ENCODE measurements at places on chromosomes 7 and 10. TPM values are rescaled to one million over a fixed set of nuclear protein-coding genes. Genes with fewer than 3 reads are reported as not detected.

The CTBP2 gene
- 37.8 TPM for polyA plus RNA-seq

- no peak for DNase-seq
Observed at GRCh38 chr10:110442746-110443145, 55.0 kb upstream of the DUSP5 start.

DNA sequence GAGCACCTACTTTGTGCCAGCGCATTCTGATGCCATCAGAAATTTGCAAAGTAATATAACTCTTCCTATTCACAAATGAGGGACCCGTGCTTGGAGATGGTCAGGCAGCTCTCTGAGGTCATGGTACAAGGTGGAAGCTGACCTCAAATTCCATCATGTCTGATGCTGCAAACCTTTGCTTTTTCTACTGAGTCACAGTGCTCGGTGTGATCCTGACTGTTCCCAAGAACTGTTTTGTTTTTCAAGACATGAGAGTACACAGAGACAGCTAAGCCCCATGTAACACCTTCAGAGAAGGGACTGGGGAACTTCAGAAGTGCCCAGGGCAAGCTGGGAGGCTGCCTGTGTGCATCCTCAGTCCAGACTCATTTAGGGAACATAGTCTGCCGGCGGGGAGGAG lies 111.3 kb downstream of the FRMD4A start:
- no peak for DNase-seq

DNA sequence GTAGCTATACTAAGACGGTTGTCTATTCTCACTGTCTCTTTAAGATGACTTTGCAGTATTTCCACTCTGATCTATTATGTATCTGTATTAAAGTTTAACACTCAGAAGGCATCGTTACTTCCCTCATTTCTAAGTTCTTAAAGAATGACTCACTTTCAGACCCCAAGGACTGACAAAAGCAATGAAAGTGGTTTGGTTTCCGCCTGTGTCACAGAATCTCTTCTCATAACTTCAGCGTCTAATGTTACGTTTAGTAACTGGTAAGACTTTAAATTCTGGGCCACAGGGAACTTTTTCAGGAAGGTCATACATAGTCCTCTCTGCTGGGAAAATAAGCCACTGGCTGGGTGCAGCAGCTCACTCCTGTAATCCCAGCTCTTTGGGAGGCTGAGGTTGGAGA lies 892.0 kb upstream of the AUTS2 start:
- DNase-seq: peak; percentile 27

- DNase-seq: no peak
Observed at GRCh38 chr10:97434055-97434454, 8.1 kb downstream of the PGAM1 start.

- no peak for DNase-seq
Observed at GRCh38 chr10:46268076-46268881, 18.5 kb upstream of the ANTXRL start.

The CDC14C gene
- not detected for polyA plus RNA-seq

The MACC1 gene
- polyA plus RNA-seq: 0.04 TPM

The ALOX5 gene
- polyA plus RNA-seq: 0.75 TPM

GRCh38 chr7:44441079-44441478 lies 49.4 kb downstream of the NUDCD3 start:
- DNase-seq: no peak

DNA sequence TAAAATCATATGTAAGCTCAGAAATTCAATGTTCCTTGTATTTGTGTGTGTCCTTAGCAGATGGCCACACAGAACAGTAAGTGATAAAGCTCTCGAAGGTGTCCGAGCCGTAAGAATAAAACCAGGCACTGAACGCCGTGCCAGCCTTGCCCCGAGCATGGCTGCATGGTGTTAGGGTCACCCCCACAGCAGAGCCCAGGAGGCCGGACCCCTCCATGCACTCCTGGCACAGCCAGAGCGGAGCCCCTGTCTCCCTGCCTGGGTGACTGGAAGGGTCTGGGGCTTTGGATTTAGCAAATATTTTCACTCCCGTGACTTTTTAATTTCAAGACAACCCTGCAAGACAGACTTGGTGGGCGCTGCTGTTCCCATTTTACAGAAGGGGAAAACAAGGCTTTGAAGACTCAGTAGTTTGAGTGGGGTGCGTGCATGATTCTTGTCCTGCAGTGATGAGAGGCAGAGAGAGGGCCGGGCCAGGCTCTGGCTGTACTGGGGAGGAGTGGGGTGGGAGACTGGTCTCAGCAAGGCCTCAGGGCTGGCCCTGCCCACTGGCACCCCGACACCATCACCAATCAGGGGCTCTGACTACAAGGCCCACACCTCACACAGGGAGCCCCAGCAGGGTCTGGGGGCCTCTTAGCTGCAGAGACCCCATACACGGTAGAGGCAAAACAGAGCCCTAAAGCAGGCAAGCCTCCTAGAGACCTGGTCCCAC lies 39.4 kb downstream of the VIPR2 start:
- no peak for DNase-seq

DNA sequence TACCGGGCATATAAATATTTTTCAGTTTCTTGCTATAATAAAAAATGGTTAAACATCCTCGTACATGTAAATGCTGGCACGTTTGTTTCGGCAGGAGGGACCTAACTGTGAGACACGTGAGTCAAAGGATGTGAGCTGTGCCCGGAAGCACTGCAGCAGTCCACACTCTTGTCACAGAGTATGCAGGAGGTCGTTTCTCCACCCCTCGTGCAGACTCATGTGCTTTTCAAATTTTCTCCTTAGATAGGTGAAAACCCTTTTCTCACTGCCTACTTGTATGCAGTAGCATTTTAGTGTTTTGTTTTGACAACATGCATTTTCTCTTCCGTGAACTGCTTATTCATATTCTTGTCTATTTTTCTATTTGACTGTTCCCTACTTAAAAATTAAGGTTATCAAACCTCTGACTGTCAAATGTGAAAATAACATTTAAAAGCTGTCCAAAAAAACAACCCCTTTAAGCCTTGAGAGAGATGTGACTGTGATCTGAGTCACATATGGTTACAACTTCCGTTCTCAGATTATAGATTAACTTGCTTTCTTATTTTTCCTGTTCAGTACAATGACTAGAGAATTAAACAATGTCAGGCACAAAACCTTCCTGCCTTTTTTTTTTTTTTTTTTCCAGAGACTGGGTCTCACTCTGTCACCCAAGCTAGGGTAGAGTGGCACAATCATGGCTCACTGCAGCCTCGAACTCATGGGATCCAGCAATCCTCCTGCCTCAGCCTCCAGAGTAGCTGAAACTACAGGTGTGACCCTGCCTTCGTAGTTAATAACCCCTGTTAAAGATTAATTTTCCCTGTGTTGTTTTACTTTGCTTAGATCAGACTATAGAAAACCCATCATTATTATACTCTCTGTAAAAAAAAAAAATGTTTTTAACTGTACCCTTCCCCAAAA lies 45.1 kb downstream of the DPY19L1 start:
- peak; percentile 5 for DNase-seq

The ARMC3 gene
- polyA plus RNA-seq: 0.56 TPM

DNA sequence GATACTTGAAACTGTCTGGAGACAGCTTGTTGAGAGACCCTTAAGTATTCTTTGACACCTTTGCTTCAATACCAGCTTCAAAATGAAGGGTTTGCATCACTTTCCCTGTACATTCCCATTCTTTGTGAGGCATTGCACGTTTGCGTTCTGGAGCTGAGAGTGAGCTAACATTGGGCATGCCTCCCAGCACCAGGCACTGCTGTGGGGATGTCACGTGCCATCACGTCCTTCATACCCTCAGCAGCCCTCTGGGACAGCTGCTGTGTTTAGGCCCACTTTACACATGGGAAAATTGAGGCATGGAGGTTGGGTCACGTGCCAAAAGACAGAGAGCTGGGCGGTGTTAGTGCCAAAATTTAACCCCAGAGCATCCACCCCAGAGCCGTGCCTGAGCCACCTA lies 66.2 kb upstream of the INSYN2A start:
- DNase-seq: no peak

DNA sequence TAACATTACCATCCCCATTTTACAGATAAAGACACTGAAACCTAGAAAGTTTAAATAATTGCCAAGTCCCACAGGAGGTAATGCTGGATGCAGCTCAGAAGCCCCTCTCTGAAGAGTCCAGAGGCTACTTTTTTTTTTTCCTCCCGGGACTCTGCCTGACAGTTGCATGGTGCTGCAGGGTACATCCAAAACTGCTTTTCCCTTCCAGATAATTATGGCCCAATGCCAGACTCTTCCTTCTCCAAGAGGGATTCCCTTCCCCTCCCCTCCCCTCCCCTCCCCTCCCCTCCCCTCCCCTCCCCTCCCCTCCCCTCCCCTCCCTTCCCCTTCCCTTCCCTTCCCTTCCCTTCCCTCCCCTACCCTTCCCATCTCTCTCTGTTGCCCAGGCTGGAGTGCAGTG lies 122.9 kb downstream of the LSMEM1 start:
- no peak for DNase-seq

All from muscle of leg (tissue), 16 donors.